ENCODE measurements at places on chromosomes 5 and 9.

GRCh38 chr9:89436963-89437625, 60.8 kb downstream of the SEMA4D start:
- DNase-seq, result peak; percentile 70

GRCh38 chr5:59040024-59040803, 457.3 kb downstream of the RAB3C start:
- no peak for DNase-seq

GRCh38 chr9:115146581-115147021, 28.6 kb upstream of the TNC start:
- no peak for DNase-seq

DNA sequence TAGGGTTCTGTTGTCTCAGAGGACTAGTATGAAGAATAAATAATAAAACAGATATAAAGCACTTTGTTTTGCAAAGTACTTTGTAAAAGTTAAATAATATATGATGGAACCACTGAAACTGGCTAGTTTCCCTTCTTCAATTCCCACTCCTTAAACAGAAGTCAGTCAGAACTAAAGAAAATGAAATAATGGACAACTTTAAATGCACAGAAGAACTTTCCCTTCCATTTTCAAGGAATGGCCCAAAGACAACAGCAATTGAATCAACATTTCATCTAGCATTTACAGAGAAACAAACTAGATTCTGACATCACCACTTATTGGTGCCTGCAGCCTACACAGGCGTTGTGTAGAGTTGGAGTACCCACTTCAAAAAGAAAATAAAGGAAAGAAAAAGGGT, 16.2 kb downstream of the DIAPH1 start:
- no peak for DNase-seq

GRCh38 chr5:90518661-90519060, 10.7 kb downstream of the LYSMD3 start:
- DNase-seq, result no peak

GRCh38 chr9:100554935-100555401, 22.9 kb upstream of the CAVIN4 start:
- no peak for DNase-seq

DNA sequence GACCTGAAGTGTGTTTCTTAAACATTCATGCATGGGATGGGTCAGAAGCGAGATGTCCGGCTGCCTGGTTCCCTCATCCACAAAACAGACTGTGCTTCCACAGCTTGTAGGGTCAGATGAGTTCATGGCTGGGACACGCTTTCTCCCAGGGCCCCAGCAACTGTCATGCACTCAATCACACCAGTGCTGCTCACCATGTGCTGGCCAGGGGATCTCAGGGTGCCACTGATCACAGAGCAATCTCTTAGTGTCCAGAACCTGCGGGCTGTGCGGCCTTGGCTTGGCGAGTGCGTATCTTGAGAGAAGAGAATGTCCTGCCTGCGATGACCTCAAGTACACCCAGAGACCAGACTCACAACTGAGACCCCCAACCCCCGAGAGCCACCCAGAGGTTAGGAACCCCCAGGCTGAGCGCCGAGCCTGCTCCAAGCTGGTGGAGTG, 26.0 kb upstream of the FCN2 start:
- no peak for DNase-seq

GRCh38 chr5:91114658-91115057, 268.5 kb downstream of the ARRDC3 start:
- DNase-seq, result no peak

DNA sequence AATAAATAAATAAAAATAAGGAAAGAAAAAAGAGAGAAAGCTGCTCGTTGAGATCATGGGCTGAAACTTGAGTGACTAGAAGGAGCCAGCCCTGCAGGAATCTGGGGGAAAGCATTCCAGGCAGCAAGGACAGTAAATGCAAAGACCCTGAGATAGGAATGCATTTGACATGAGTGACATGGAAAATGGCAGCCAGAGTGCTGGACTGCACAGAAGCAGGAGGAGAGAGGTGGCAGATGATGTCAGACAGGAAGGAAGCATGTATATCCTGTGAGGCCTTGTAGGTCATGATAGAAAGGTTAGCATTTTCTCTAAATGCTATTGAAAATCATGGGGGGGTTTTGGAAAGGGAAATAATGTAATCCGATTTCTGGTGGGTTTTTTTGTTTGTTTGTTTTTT, 29.1 kb downstream of the ADRA1B start:
- DNase-seq, result no peak

DNA sequence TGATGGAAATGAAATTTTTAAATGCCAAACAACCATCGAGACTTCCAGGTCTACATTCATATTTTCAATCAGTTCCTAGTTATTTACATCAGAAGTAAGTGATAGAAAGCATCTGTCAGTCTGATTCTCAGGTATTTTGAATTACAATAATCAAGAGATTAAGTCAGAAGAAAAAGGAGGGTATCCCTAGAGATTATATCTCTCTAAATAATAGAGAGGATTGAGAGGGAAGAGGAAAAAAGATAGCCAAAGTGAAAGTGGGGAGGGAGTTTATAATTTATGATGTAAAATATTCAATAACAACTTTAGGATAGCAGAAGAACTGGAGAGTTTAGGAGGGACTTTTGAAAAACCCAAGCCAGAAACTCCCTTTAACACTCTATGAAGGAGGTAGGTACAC, 400.2 kb downstream of the EFNA5 start:
- no peak for DNase-seq

DNA sequence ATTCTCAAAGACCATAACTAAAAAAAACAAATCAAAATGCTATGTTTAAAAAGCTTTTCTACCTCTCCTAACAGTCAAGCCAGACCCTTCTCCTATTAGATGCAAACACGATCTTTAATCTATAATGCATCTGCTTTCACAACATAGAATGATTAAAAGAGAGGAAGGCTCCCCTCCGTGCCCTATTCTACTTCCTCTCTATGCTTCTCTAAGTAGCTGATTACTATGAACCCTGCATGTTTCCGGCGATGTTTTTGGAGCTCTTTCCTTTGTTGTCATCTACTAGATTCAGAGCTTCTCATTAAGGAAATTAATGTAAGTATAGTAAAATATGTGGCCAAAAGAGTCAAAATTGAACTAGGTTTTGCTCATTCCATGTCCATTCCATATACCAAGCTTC, 29.2 kb upstream of the CEP120 start:
- DNase-seq, result no peak

DNA sequence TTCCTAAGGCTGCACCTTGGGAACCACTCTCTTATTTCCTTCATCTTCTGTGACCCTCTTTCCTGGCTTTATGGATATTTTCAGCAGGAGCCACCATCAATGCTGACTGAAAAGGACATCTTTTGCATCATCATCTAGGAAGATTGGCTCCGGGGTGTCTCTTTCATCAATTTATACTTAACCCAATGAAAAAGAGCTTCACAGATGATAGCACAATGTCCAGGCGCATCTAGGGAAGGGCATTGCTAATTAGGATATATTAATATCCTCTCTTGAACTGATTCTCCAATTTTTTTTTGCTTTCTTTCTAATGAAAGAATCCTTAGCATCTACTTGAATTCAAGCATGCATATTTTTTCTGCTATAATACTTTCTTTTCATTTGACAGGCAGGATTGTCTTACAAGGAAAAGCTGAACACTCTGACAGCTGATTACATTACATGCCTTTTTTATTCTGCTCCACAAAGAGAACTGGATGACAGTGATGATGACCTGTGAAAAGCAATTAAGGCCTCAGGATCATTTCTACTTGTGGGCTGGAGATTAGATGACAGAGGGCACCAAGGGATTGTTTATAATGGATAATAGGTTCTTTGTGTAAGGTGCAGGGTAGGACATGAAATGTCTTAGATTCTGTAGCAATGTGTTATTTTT, 60.2 kb downstream of the PCSK1 start:
- DNase-seq, result no peak

DNA sequence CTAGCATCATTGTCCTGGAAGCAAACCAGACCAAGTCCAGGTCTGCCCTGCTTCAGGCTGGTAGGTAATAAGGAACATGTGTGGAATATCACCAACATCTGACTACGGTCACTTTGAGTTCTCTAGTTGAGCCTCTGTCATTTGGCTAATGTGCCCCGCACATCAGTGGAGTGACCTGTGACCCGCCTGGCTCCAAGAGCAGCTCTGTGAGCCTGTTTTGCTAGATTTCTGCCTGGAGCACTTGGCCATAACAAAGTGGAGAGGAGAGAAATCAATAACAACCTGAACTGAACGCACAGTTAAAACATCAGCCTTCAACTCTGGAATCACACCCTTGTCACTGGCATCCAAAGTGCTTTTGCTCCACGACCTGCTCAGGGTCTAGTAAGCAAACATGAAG, 115.7 kb downstream of the PPP2R2B start:
- no peak for DNase-seq

GRCh38 chr9:26955222-26955903, 849 bp upstream of the IFT74 start:
- no peak for DNase-seq

DNA sequence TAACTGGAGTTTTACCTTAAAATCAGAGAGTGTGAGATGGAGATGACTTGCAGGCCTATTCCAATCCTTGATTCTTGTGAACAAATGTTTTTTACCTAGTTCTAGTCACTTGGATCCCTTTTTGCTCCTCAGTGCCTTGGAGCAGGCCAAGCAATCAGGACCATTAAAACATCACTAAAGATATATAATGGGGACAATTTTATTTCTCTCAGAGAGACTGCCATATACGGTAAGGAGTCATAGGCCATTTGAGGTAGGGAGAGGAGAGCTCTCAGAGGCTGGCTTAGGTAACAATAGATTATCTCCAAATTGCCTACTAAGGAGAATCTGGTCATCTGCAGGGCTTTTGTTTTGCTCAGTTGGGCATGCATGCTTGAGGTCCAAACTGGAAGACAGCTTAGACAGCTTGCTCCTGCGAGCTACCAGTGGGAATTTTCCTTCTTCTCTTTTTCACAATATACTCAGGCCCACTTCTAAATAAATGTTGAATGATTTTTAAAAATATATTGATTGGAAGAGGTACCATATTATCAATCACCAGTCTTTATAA, 44.0 kb downstream of the FREM1 start:
- no peak for DNase-seq

GRCh38 chr5:9892696-9893095, 262.5 kb upstream of the TAS2R1 start:
- no peak for DNase-seq

Data from activated T-cell treated with anti-CD3 and anti-CD28 coated beads, Interleukin-2, amount 50 U/mL, for 1 hour (primary cell).